ENCODE measurements at places on chromosomes 4 and X.

- DNase-seq = no peak
Observed at GRCh38 chr4:24775032-24775605, 20.3 kb upstream of the SOD3 start.

- DNase-seq = no peak
Observed at GRCh38 chr4:26779674-26780073, 81.0 kb upstream of the STIM2 start.

GRCh38 chr4:119623025-119623424, 5.6 kb downstream of the PDE5A start:
- DNase-seq = no peak

DNA sequence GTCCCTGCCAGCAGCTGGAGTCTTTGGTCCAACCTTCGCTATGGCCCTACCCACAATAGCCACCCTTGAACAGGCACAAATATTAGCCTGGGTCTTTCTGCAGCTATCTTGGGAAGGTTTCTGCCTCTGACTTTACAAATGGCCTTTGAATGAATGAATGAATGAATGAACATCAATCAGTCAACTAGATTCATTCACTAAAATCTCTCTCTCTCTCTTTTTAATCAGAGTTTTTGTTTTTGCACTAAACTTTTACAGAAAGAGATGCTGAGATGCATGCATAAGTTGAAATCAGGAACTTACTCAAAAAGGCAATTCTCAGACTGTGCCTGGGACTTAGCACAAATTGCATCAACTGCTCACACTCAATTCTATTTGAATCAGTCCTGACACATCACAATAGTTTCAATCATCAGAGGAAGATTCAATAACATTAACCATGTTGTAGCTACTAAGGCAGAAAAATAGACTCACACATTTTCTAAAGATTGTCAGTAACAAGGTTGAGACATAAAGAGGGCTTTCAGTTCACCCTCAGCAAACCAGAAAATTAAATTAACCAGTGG, 55.0 kb downstream of the ANXA3 start:
- DNase-seq = no peak

GRCh38 chr4:39043058-39043860, 11.1 kb upstream of the TMEM156 start:
- DNase-seq = no peak

DNA sequence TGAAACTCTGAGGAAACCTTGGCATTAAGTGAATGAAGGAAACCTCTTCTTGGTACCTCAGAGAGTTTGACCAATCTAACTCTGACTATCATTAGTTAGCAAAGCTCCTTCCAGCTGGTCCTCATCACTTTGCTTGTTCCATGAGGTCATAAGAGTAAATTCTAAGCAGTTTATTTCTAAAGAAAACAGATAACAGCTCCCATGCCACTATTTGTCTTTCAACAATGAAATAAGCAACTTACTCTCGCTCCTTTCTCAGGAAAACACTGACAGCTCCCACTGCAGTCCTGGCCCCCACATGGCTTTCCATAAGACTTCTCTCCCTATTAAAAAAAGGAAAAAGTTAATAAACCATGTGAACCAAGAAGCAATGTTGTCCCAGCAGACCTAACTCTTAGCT, 127.7 kb downstream of the COL4A6 start:
- DNase-seq = no peak

GRCh38 chr4:165489786-165490185, 111.0 kb downstream of the CPE start:
- no peak for DNase-seq

DNA sequence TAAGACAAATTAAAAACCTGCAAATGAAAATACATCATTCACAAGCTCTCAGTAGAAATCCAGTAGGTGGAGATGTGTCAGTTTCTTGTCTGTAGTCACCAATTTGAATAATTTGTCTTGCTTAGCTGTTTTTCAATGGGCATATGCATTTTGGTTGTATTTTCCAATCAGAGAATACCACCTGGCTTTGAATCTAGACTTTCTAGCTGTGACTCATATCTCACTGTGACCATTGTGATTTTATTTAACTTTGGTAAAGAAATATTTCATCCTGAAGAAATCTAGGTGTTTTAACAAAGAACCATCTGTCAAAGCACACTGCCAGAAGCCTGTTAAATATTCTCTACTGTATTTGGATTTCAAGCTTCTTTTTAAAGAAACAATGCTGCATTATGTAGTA, 1650.6 kb upstream of the IGFBP7 start:
- no peak for DNase-seq

GRCh38 chrX:102672856-102673255, 21.6 kb downstream of the GPRASP1 start:
- DNase-seq = no peak

DNA sequence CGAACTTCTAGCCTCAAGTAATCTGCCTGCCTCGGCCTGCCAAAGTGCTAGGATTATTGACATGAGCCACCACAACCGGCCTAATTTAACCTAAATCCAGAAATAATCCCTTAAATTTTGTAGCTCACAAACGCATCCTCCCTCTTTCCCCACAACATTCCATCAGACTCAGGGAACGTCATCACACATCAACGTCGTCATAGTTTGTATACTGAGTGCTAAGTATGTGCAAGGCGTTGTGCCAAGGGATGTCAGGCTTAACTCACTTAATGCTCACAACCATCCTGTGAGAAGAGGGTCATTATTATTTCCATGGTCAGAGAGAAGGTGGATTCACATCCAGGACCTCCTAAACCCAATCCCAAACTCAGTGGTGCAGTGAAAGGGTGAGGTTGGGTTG, 9.6 kb upstream of the GSX2 start:
- DNase-seq = no peak

GRCh38 chr4:185941461-185941860, 127.5 kb upstream of the TLR3 start:
- DNase-seq = no peak
